ENCODE measurements at places on chromosomes 3 and 15.
A peak's percentile ranks its signal among the peaks of the same experiment; 100 is the strongest.

- DNase-seq: no peak
Measured at GRCh38 chr3:88478460-88478859, 328.7 kb downstream of the C3orf38 start.

DNA sequence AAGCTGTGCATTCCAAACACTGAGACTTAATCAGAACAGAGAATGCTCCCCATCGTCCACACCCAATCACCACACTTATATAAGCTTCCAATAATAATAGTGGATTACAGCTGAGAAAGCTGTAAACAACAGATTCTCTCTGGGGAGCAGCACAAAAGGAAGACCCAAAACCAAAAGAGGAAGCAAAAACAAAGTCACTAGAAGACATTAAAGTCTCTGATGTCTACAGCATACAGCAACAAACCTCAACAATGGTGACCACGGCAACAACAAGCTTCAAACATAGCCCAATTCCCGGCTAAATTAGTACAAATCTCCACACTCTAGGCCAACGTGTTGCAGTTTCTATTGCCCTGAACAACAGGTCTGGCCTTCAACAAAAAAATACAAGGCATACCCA lies 37.7 kb downstream of the ZDHHC23 start:
- no peak for DNase-seq

DNA sequence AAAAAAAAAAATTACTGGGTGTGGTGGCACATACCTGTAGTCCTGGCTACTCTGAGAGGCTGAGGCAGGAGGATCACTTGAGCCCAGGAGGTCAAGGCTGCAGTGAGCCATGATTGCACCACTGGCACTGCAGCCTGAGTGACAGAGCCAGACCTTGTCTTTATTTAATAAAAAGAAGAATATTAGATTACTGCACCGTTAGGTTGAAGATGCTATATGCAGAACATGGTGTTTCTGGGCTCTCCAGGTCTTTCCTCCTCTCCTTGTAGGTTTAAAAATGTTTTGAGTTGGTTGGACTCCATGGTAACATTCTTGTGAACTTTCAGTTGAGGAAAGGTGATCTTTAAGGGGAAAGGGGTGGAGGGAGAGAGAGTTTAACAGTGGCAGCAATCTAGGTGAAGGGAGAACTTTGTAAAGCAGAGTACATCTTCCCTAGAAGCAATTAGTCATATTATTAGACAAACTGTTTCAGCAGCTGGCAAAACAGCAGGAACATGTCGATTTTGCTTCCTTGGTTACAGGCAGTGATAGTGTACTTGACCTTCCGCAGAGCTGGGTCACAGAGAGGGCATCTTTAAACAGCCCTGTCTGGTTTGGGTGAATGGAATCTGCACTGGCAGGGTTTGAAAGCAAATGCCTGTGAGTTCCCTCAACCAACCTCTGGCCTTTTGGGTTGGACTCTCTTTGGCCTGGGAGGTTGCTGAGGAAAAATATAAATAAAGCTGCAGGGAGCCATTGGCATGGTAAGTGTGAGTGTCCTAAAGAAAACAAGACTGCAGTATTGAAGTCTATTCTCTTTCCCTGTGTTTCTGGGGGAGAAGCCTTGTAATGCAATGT lies 42.8 kb downstream of the NR2C2 start:
- DNase-seq: peak; percentile 22

DNA sequence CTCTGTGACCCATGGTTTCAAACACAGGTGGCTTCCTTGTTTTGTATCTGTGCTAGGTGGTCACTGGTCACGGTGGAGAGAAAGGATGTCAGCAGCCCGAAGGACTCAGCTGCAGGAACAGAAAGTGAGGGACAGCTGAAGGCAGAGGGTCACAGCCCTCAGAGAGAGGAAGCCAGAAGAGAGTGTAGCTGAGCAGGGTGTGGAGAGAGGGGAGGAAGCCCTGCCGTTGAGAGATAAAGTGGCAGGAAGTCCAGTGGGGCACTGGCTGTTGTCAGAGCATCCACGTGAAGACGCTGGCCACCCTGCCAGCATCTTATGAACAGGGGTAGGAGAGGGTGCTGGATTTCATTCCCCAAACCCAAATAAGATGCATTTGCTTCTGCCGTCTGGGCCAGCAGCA lies 36.9 kb downstream of the LIMD1 start:
- no peak for DNase-seq

- DNase-seq: no peak
Measured at GRCh38 chr3:186625600-186626042, 12.8 kb downstream of the AHSG start.

DNA sequence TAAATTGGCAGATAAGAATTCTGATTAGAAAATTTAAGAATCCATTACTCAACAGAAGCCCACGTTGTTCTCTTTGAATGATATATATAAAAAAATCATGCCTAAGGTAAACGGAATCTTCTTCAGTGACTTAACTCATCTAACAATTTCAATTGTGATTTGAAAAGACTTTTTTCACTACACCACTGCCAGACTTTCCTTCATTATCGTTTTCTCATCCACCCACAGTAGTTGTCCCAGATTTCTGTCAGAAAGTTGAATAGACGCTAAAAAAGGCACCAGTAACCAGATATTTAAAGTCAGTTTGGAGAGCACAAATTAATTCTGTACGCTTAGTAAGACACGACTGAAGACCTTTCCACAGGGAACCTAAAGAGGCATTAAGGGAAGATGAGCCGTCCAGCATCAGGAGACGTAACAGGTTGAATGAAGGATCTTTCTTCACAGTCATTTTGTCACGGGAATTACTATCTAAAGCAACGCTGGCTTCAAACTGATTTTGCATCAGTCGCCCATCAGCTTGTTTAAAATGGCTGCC lies 1.3 kb downstream of the HIGD1A start:
- no peak for DNase-seq

DNA sequence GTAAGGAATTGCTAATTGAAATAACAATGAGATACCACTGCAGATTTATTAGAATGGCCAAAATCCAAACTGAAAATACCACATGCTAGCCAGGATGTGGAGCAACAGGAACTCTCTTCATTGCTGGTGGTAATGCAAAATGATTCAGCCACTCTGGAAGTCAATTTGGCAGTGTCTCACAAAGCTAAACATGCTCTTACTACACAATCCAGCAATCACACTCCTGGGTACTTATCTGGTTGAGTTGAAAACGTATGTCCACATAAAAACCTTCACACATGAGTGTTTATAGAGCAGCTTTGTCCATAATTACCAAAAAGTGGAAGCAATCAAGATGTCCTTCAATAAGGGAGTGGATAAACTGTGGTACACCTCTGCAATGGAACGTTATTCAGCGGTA lies 113.3 kb downstream of the SMAD6 start:
- no peak for DNase-seq

GRCh38 chr3:148101061-148101460 lies 596.6 kb upstream of the AGTR1 start:
- no peak for DNase-seq

DNA sequence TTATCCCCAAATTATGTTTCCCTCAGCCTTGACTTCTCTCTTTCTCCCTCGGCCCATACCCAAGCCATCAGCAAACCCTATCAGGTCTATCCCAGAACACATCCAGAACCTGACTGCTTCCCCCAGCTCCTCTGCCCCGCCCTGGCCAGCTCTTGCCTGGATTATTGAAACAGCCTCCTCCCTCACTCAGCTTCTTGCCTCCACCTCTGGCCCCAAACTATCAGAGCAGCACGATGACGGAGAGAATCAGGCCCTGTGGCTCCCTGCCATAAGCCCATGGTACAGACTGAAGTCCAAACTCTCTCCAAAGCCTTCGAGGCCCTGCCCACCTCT lies 105.3 kb upstream of the LINGO1 start:
- no peak for DNase-seq

Measured in tongue (tissue), 3 donors.